ENCODE measurements at places on chromosomes 1 and 21.

GRCh38 chr1:10561955-10562354, 87.2 kb downstream of the PEX14 start:
- no peak for DNase-seq

GRCh38 chr1:179230251-179230650, 774 bp upstream of the ABL2 start:
- DNase-seq: peak; percentile 74

DNA sequence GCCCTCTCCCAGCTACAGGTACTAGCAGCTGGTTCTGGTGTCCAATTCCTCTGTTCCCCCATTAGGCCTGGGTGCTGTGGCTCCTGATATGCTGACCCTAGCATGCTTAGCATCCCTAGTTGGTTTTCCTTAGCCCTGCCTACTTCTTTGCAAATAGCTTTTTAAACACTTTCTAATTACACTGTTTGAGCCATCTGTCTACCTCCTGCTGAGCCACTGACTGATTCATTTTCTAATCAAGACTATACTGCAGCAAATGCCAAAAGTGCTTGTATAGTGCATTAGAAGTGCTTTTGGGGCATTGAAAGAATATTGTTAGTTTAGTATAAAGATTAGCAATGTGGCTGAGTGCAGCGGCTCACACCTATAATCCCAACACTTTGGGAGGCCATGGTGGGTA, 36.3 kb downstream of the ERICH3 start:
- no peak for DNase-seq

DNA sequence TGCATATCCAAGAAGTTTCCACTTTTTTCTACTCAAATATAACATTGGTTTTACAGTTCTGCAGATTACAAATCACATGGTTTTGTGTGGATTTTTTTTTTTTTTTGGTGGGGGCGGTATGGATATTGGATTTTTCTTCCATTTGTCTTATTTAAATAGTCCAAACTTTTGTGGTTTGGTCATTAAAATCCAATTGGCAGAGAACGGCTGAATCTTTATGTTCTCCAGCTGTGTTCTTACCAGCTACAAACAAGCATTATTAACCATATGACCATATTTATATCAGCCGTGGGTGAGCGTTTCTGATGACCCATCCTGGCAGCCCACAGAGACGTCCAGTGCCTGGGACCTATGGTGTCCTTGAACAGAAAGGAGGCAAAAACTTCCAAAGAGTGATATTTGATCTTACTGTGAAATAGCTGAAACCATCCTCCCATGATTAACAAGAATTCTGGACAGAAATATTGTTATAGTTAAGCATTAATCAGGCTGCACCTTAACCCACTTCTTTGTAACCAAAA, 200.4 kb downstream of the LYPLAL1 start:
- no peak for DNase-seq

DNA sequence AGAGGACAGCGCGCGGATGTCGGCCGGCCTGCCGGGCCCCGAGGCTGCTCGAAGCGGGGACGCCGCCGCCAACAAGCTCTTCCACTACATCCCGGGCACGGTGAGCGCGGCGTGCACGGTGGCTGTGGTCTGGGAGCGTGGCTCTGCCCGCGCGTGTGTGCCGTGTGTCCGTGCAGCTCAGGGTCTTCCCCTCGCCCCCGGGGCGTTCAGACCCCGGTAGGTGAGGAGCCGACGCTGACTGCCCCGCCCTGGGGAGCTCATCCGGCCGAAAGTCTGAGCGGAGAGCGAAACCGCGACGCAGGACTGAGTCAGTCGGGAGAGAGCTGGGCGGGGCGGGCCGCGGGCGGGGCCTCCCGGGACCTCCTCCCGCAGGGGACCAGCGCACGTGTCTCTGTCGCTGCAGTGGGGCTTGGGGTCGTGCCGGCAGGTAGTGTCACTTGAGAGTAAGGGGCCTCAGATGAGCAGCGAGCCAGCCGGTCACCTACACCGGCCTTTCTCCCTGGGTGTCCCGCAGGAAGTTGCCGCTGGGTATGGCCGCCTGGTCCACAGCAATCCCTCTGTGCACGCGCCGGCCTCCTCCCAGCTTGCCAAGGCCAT, 520 bp downstream of the PLEKHN1 start:
- DNase-seq: peak; percentile 65

GRCh38 chr1:246932366-246932700, 585 bp upstream of the AHCTF1 start:
- DNase-seq: no peak

Measured in fibroblast of skin of right quadriceps (primary cell).